ENCODE measurements at places on chromosomes 11 and 22.

DNA sequence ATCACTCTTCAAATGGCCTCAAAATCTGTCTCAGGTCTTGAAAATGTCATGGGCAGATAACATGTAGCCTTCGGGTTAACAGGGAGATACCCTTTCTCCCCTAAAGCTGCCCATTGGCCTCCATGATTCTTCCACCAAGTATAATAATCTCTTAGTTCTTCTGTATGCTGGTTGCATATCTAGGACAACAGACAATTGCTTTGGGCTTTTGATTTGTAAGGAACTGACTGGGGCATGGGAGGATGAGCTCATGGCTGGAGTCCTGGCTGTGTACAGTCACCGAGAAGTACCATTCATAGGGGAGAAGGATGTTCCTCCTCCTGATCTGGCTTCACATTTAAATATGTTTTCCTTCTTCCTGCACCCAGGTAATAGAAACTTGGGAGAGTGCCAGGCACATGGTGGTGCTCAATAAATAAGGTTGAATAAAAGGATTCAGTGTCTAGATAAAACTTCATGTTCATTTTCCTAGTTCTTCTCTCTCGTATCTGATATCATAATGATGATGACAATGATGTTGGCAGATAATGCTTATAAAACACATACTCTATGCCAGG is 2.8 kb upstream of the AMPD3 start:
- DNase-seq: no peak

DNA sequence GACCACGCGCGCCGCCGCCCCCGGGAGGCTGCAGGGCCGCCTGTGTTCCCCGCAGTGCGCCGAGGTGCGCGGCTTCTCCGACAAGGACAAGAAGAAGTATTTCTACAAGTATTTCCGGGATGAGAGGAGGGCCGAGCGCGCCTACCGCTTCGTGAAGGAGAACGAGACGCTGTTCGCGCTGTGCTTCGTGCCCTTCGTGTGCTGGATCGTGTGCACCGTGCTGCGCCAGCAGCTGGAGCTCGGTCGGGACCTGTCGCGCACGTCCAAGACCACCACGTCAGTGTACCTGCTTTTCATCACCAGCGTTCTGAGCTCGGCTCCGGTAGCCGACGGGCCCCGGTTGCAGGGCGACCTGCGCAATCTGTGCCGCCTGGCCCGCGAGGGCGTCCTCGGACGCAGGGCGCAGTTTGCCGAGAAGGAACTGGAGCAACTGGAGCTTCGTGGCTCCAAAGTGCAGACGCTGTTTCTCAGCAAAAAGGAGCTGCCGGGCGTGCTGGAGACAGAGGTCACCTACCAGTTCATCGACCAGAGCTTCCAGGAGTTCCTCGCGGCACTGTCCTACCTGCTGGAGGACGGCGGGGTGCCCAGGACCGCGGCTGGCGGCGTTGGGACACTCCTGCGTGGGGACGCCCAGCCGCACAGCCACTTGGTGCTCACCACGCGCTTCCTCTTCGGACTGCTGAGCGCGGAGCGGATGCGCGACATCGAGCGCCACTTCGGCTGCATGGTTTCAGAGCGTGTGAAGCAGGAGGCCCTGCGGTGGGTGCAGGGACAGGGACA is 2.7 kb downstream of the NLRP6 start:
- no peak for DNase-seq

- peak; percentile 58 for DNase-seq
Observed at GRCh38 chr11:93330446-93330984, at the start of gene DEUP1. Gene DEUP1, plus strand, starts transcription at chr11:93330742. Its CDS starts 1,518 bp downstream, at chr11:93332260.

DNA sequence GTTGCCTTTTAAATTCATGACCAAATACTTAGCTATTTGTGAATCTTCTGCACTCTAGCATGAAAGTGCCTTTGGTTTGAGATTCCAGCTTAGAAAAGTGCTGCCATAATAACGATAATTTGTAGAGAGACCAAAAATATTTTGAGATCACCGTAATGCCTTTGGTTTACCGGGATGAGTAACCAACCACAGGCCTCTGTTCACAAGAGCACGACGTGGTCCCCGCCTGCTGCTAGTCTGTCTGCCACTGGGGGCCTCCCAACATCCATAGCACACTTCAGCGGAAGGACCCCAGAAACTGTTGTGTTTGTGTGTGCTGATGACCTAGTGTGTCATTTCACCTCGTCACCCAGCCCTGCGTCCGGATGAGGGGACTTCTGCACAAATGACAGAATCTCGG is 67.0 kb upstream of the RASSF10 start:
- no peak for DNase-seq

DNA sequence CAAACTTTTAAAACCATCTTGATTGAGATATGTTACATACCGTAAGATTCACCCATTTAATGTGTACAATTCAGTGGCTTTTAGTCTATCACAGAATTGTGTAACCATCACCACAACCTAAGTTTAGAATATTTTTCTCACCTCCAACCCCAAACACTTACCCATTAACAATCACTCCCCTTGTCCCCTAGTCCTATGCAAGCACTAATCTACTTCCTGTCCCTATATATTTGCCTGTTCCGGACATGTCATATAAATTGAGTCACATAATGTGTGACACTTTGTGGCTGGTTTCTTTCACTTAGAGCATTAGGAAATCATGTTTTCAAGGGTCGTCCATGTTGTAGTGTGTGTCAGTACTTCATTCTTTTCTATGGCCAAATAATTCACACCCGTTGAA is 38.8 kb downstream of the RASSF10 start:
- DNase-seq: no peak

GRCh38 chr11:68542617-68543016 is 82.1 kb downstream of the PPP6R3 start:
- no peak for DNase-seq

DNA sequence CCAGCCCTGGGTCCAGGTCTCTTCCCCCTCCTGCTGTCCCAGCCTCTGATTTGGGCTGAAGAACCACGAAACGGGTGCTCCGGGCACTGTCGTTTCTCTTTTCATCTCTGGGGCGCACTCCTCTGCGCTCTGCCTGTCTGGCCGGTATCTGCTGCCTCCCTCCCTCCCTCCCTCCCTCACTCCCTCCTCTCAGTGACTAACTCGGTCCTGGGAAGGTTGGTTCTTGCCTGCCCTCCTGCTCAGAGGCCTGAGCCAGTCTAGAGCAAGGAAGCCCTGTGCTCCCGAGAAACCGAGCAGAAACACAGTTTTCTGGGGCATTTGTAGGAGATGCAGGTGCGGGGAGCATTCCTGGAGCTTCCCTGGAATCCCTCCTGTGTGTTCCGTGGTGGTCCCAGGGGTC is 1235.2 kb downstream of the BRD1 start:
- no peak for DNase-seq

- no peak for DNase-seq
Observed at GRCh38 chr22:22600531-22601261, 41.6 kb upstream of the PRAME start.

- DNase-seq: no peak
Observed at GRCh38 chr11:87322568-87322967, 284.8 kb downstream of the TMEM135 start.

GRCh38 chr22:30312053-30312452 is 14.7 kb downstream of the TBC1D10A start:
- DNase-seq: no peak

DNA sequence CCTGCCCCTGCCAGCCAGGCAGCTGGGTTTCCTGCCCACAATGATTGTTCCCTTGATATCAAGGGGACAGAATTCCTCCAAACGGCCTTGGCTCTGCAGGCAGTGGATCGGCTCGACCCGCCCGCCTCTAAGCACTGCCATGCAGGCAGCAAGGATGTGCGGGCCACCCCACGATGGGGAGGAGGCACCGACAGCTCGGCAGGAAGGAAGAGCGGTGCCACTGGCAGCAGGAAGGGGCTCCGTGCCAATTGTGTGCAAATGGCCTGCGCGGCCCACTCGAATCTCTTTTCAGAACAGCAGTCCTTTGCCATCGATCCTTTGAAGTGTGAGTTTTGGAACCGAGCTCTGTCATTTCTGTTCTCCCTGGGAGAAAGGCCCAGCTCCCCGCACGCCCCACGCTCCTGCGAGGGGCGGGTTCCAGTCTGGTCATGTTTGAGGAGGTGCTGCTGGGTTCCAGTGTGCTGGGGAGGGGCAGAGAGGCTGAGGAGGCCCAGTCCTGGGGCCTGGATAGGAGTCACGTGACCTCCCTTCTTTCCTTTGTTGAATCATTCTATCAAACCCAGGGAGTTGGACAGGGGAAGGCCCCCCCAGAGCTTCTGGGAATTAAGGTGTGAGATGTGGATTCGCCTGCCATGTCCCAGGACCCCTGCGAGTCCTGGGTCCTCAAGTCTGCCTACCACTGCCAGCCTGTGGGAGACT is 406.0 kb downstream of the CTTN start:
- no peak for DNase-seq

DNA sequence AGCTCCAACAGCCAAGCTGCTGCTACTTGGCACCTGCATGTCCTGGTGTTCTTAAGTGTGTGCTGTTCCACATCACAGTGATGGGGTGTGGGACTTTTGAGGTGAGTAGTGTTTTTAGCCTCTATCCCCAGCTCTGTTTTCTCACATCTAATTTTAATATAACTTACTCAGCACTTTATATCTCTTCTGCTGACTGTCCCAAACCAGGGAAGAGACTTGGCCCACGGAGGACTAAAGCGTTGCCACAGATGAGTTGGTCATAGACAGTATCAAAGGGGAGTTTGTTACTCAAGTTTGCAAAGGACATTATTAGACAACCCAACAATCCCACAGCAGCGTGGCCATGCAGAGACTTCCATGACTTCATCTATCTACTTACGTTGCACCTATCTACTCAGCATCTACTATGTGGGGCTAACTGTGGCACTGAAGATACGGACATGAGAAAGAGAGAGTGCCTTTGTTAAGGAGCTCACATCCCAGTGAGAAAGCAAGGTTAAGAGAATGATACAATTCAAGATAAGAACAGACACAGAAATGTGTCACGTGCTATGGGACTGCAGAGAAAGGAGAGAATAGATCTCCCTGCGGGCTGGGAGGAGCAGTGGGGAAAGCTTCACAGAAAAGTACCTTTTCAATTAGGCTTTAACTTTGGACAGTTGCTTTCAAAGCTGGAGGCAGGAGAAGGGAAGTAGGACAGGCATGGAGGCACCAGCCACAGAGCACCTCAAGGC is 82.4 kb downstream of the ME3 start:
- DNase-seq: no peak

GRCh38 chr11:64813826-64814225 is 3.5 kb upstream of the MEN1 start:
- DNase-seq: no peak

DNA sequence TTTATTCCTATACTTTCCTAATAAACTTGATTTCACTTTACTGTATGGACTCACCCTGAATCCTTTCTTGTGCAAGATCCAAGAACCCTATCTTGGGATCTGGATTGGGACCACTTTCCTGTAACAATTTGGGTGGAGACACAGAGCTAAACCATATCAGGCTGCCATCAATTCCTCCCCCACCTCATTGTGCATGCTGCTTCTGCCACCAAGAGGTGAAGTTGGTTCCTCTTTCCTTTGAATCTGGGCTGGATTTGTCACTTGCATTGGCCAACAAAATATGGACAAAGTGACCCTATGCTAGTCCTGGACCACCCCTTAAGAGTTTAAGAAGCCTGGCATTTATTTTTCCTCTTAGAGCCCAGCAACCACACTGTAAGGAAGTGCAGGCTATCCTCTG is 39.4 kb upstream of the CEP295 start:
- no peak for DNase-seq

DNA sequence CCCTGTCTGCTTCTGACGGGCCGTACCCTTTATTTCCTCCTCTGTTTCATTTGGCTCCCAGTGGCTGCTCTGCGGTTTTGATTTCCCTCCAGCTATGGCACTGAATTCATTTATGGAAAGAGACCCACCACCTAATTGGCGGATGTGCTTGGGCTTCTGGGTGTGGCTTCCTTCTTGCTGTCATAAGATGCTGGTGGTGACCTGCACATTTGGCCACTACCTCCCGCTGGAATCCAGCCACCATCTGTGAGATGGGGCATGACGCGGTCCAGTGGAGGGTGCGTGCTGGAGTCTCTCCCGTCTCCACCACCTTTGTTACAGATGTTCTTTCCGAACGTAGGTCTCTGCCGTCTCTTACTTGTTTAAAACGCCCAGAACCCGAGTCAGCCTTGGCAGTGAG is 47.7 kb upstream of the FADD start:
- DNase-seq: no peak

- DNase-seq: no peak
Observed at GRCh38 chr11:17642370-17642769, 77.0 kb upstream of the MYOD1 start.

- no peak for DNase-seq
Observed at GRCh38 chr22:28714043-28714628, 27.5 kb downstream of the CHEK2 start.

DNA sequence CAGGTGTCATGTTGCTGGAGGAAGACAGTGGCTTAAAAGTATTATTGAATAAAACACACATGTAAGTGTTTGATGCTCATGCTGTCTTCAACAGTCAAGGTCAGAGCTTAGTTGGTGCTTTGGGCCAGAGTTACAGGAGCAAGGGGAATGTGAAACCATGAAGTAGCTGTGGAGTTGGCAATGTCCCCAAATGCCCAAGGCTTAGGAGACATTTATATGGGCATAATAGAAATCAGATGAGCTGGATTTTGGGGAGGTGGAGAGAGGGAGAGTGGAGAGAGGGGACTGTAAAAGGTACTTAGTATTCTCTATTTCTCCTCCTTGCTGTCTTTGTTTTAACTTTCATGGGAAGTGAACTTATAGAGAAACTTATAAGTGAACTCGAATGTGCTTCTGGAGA is 407.8 kb downstream of the ETS1 start:
- DNase-seq: no peak

GRCh38 chr11:5366856-5367255 is 15.5 kb downstream of the OR51B6 start:
- DNase-seq: no peak

GRCh38 chr11:132099692-132100091 is 729.3 kb downstream of the NTM start:
- DNase-seq: peak; percentile 17

GRCh38 chr22:36546092-36546804 is 17.3 kb upstream of the EIF3D start:
- DNase-seq: peak; percentile 63

DNA sequence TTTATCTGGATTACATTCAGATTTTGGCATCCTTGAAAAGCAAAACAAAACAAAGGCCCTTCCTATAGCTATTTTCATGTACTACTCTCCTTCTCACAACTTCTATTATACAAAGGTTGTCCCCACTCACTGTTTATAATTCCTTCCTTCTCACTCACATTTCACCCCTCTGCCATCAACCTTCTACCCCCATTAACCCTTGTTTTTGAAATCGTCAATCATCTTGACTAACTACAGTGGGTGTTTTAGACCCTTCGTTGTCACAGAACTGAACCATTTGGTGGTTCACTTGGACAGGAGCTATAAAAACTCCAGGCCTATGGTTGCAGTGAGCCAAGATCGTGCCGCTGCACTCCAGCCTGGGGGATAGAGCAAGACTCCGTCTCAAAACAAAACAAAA is 639.4 kb downstream of the OPCML start:
- DNase-seq: no peak

DNA sequence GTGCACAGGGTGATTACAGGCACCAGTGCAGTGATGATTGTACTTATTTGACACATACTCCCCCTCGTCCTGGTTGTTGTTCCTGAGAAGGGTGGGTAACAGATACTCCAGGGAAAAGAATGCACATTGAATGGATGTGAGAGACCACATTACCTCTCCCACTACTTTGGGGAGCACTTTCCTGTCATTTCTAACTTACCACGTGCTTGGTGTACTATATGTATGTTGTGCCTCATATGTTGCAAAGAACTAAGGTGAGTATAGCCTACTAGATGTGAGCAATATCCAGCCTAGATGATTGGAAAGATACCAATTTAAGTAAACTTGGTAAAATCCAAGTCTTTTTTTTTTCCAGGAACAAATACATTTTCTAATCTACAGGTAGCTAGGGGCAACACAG is 14.3 kb upstream of the SCARF2 start:
- DNase-seq: no peak

GRCh38 chr11:93630037-93630436 is 31.4 kb upstream of the CEP295 start:
- no peak for DNase-seq
